ENCODE measurements at places on chromosomes 7 and 10. TPM values are rescaled to one million over a fixed set of nuclear protein-coding genes. Genes with fewer than 3 reads are reported as not detected.

Gene SNX13
- total RNA-seq, result 107 TPM

Gene DOCK1
- total RNA-seq, result 77.0 TPM

Gene OR2A7
- 5.7 TPM for total RNA-seq

Gene RAPGEF5
- total RNA-seq, result 90.2 TPM

Gene OR9A2
- total RNA-seq, result not detected

Gene PIP
- not detected for total RNA-seq

Gene GHRHR
- total RNA-seq, result not detected

Gene NPFFR1
- total RNA-seq, result 9.1 TPM

Gene ZNF138
- total RNA-seq, result 53.9 TPM

Gene EFCAB10
- 0.99 TPM for total RNA-seq

Gene ITGB8
- total RNA-seq, result 148 TPM

Gene VAX1
- total RNA-seq, result 0.33 TPM

Gene TMEM196
- total RNA-seq, result 9.7 TPM
